Ureter (tissue), 1 donor: ENCODE measurements at places on chromosomes 3 and 15. TPM values are rescaled to one million over a fixed set of nuclear protein-coding genes. Genes with fewer than 3 reads are reported as not detected.

FEZF2 gene
- not detected for total RNA-seq

CHP1 gene
- total RNA-seq = 146 TPM

C3orf20 gene
- total RNA-seq = 0.31 TPM

ILDR1 gene
- 16.3 TPM for total RNA-seq

CCDC9B gene
- total RNA-seq = 56.5 TPM

ATP8B4 gene
- 29.2 TPM for total RNA-seq

C3orf85 gene
- total RNA-seq = not detected

ZNF621 gene
- 28.0 TPM for total RNA-seq

GOLGA8J gene
- total RNA-seq = not detected

NR2F2 gene
- total RNA-seq = 90.8 TPM
